Muscle of arm (tissue), 14 donors: ENCODE measurements at places on chromosomes 7 and 10.

DNA sequence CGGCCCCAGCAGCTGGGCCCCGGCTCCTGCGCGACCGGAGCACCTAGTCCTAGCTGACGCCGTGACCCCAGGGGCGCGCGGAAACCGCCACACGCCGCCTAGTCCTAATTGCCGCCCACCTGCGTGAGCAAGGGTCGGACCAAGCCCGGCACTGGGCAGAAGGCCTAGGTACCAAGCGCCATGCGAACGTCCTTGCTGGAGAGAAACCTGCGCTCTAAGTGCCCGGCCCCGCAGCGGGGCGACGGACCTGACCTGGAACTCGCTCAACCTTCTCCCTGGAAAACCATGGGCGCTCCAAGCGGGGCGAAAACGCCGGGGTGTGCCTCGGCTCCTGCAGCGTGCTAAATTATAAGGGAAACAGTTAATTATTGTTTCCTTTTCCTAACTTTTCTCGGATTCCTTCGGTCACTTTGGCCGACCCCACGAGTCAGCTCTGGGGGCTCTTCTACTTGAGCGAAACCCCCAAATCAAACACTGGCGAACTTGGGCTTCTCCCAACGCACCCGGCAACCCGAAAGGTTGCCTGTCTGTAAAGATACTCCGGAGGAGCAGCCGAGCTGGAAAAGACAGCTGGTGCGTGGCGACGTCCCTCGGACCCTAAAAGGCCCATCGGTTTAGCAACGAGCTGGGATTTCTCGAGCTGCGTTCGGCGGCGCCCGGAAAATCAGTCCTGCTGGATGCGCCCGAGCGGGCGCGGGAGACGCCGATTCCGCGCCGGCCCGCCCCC, 5.3 kb upstream of the EBF3 start:
- DNase-seq, result peak; percentile 57

DNA sequence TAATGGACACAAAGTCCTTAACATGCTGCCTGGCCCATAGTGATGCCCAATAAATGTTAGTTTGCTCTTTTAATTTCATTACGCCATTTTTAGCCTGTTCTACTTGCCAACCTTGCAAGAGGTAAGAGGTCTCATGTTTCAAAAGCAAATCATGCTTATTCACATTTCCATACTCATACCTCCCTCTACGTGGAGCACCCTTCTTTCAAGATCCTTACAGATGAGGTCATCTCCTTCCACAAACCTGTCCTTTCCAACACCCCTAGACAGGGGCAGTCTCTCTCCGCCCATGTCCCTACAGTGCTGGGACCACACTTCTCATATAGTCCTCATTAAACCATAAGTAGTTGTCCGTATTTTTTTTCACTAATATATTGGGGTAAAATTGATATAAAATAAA, 271.3 kb downstream of the FGFR2 start:
- DNase-seq, result no peak

DNA sequence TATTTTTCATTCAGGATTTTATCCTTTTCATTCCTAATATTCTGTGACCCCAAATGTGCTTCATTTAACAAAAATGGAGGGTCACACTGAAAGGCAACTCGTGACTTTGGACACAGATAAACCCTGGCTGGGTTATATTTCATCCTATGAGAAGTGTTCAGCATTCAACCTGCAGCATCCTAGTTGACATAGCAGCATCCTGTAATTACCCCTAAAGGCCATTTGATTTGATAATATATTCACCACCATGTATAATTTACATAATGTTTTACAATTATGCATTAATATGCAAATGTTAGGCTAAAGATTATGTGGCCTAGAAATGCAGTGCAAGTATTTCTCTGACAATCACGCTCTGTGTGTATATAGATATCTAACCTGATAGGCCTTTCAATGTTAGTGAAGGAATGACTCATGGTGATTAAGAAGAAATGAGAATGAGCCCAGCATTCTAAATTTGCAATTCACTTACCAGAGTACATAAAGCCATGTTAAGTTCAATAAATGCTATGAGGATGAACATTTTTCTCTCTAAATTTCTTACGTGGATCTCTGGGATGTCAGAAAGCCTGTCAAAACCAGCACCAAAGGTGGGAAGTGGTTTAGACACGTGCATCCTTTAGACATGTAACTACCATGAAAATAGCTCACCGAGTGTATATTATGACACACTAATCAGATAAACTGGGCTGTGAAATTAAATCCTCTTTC, 337.7 kb upstream of the AOAH start:
- DNase-seq, result no peak

- peak; percentile 8 for DNase-seq
Measured at GRCh38 chr10:96863922-96864543, 31.9 kb downstream of the LCOR start.

DNA sequence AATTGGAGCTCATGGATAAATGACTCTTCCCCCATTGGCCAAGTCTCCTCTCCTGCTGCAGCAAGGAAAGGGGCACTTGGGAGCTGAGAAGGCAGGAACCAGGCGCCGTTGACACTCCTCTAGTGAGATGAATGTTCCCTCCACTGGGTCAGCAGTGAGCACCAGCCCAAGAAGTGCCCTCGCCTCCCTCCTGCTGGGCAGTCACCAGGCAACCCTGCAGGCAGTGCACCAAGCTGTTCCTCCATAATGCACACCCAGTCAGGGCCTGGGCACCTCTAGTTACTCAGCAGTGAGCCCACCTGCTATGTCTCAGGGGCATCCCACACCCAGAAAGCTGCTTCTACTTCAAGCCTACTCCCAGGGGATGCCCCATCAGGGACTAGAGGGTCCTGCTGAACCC, 84.3 kb downstream of the KCNMA1 start:
- no peak for DNase-seq
